LHCN-M2 (cell line): ENCODE measurements at places on chromosomes 6 and 20. TPM values are rescaled to one million over a fixed set of nuclear protein-coding genes. Genes with fewer than 3 reads are reported as not detected.

Gene APOBEC2
- 0.63 TPM in 1 of 2 replicates, not detected in the other for total RNA-seq

- DNase-seq: no peak
These were observed 509.3 kb downstream of the QKI start for GRCh38 chr6:163923658-163924411.

GRCh38 chr20:4844325-4844724 lies 122.6 kb downstream of the PRND start:
- DNase-seq: no peak

DNA sequence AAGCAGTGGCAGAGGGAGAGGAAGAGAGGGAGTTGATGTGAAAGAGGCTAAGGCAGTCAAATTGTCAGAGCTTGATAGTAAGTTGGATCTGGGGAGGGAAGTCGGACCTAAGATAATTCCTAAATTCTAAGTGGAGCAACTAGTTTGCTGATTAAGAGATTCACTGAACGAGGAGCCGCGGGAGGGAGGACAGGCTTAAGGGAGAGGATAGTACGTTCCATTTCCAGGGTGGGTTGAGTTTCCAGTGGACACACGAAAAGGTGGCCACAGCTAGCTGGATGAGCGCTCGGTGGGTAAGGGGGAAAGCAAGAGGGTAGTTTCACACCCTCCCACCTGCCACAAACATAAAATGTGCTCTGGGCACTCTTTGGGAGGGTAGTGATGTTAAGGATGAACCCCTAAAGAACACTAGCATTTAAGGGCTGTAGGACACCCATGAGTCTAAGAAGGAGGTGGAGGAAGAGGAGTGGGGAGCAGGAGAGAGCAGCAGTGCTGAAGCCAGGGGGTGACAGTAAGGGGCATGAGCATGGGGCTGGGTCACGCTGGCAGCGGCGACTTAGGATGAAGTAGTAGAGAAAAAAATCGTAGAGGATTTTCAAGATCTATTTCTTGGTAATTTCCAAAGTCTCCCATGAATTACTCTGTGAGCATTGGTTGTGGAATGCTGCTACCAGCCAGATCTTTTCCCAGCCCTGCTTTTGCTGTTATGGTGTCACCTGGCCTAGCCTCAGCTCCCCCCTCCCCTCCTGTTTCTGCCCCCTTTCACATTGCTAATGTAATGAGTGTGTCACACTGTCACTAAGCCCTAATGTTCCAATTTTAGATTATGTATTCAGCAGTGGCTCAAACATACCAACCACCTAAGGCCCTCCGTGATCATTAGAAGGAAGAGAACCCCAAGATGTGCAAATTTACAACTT lies 21.4 kb downstream of the ACTR5 start:
- no peak for DNase-seq

DNA sequence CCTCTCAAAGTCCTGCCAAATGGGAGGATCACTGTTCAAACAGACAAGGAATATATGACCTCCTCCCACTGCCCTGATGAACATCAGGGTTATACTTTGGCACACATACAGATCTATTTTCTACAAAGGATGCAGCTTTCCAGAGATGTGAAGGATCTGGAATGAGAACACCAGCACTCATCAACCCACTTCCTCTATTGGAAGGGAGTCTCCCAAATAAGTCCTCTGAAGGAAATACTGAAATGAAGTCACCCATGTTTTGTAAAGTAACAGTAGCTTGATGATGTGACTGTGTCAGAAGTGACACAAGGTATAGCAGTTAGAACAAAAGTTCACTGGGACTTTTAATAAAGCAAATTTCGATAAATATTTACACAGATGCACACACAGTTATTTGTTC lies 104.9 kb downstream of the OGFRL1 start:
- DNase-seq: peak; percentile 70

Gene EYS
- total RNA-seq: 0.26 and 0.98 TPM in 2 replicates

Gene NAA20
- total RNA-seq: 39.1 and 59.8 TPM in 2 replicates

DNA sequence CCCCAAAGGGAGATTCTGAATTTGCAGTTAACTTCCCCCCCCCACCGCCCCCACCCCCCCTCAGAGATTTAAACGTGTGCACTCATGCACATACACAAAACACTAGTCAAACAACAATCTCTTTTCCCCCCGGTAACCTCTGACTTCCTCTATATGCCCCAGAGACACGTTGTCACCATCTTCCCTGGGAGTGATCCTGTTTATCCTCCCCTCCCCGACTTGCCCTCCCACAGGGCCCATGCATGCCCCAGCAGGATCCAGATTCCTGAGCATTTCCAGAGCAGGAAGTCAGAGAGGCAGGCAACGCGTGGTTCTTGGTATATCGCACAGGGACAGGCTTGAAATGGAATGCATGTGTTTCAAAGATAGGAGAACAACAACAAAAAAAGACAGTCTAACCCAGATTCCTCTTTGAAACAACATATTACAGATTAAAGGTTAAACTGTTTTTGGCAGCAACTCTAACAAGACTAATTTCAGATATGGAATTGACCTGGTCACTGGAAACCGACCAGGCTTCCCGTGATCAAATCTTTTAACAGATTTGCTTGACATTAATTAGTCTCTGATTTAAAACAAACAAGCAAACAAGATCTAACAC lies 1.3 kb downstream of the BLCAP start:
- DNase-seq: peak; percentile 67

GRCh38 chr20:6583134-6583738 lies 184.2 kb upstream of the BMP2 start:
- DNase-seq: peak; percentile 70

GRCh38 chr6:145838305-145838704 lies 23.7 kb upstream of the FBXO30 start:
- DNase-seq: no peak

GRCh38 chr6:36848658-36849441 lies 9.6 kb upstream of the CPNE5 start:
- DNase-seq: no peak

DNA sequence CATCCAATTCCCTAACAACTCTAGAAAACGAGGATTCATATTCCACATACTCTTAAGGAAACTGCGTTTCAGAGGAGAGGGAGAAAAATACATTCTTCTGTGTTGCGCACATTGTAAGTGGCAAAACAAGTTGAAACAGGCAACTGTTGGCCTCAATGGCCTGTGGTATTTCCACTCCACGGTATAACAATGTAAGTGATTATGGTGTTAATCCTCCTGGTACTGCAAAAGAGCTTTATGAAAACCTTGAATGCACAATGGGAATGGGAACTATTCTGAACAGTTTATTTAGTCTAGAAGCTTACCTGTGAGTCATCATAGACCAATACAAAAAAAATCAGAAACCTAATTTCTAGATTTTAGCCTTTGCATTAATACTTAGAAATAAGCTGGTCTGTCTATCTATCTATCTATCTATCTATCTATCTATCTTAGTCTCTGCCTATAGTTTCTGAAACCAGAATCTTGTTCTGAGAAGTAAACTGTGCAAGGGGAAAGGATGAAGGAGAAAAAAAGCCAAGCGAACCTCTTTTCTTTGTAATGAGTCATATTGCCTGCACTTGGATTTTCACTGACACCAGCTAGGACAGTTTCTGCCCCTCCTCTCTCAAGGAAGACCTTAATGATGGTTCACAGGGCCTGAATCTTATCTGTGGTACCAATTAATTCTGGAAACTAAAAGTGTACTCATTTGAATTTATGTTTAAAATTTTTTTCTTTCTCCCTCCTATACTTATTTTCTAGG lies 101.5 kb downstream of the RNF144B start:
- DNase-seq: peak; percentile 4

DNA sequence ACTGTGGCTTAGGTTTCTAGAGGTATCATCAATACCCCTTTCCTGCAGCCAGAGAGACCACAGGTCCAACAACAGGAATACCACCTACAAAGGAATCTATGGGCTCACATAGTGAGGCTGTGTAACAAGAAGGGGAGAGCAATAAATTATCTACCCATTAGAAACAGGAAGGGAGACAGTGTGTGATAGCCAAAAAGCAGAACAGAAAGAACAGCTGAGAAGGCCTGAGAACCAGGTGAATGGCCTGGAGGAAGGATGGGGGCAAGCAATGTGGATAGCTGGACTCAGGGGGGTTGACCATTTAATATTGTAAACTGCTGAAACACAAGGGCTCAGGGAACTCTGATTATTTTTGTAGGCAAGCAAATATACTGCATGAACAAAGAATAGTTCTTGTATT lies 628.2 kb downstream of the COL12A1 start:
- DNase-seq: no peak

DNA sequence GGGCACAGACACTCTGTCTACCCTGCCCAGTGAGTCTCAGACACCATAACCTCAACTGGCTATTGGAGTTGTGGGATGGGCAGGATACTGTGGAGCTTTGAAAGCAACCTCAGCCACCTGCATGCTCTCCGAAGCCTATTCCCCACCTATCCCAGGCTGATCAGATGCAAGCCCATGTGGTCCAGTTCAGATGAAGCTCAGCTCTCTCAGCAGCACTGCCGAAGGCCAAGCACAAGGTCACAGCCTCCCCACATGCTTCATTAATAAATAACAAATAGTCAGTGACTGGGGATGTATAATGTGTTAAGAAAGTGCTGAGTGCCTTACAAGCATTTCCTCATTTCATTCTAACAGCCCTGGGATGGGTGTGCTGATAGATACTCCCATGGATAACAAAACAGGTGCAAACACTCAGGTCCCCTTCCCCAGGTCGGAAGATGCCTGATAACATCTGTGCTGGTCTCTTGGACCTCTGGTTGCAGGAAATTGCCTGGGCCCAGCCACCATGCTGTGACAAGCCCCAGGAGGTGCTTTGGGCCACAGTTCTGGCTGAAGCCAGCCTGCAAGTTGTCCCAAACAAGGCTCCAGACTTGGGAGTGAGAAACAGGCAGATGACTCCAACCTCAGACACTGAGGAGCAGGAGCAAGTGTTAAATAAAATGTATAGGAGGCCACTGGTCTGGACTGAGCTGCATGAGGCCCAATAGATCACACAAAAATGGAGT lies 3.7 kb downstream of the ACSS1 start:
- no peak for DNase-seq

Gene ZKSCAN8
- total RNA-seq: 12.6 and 15.0 TPM in 2 replicates

Gene GPR6
- not detected in 2 replicates for total RNA-seq

DNA sequence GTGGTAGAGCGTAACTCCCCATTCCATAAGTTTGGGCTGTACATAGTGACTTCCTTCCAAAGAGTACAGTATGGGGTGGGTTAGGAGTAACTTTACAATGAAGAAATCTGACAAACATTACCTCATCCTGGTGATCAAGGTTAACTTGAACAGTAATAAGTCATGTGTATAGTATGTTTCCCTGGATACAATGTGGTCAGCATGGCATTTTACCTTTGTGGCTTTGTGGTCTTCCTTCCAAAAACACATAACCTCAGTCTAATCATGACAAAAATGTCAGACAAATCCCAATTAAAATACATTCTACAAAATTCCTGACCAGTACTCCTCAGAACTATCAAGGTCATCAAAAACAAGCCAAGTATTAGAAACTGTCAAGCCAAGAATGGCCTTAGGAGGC lies 225.1 kb downstream of the UBE3D start:
- no peak for DNase-seq

Gene SDCBP2
- total RNA-seq: 1.5 and 2.9 TPM in 2 replicates

Gene NFS1
- 23.0 and 32.4 TPM in 2 replicates for total RNA-seq

GRCh38 chr6:42520786-42521607 lies 42.8 kb upstream of the UBR2 start:
- DNase-seq: peak; percentile 72

Gene ULBP1
- total RNA-seq: 0.13 and 0.29 TPM in 2 replicates

- DNase-seq: no peak
These were observed 192.9 kb downstream of the SYNDIG1 start for GRCh38 chr20:24662322-24662721.

GRCh38 chr6:16713597-16713996 lies 47.7 kb downstream of the ATXN1 start:
- DNase-seq: no peak

Gene BPIFA1
- not detected in 2 replicates for total RNA-seq

DNA sequence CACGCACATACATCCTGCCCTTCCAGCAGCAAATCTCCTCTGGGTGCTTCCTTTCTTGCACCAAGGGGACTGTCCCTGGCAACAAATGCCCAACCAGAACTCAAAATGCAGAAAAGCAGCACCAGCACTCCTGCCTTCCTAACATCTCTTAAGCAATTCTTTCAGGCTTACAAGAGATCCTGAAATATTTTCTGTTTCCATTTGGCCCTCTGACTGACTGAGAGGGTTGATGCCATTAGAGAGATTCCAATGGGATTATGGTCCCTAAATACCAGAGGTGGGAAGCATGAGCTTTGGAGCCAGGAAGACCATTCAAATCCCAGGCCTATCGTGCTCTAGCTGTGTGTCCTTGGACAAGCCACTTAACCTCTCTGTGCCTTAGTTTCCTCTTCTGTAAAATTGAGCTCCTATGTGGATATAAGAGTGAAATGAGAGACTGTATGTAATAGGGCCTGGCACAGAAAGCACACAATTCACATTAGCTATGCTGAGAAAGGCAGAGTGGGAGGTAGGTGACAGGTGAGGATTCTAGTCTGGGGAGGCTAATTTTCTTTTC lies 56.8 kb downstream of the PRDM1 start:
- no peak for DNase-seq

DNA sequence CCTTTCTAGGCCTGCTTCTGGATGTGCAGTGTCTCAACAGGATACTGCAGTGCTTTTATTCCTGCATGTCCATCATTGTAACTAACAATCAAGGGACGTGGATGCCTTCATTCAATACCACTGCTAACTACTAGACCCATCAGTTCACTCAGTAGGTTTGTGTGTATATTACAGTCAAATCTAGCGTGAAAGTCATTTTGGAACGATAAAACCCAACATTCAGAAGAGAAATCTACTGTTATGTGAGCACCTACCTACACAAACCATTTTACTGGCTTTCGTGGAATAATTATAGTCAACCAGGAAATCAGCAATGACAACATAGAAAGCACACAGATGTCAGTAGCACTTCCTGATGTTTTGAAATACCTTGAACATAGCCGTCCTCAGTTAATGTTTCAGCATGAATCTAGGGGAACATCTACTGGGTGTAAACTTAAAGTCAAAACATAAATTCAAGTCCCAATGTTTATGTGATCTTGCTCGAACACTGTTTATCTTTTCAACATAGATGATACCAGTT lies 270.6 kb downstream of the FARS2 start:
- no peak for DNase-seq

- DNase-seq: peak; percentile 78
These were observed 38.6 kb downstream of the GHRH start for GRCh38 chr20:37223053-37223452.

Gene KIF6
- total RNA-seq: not detected in 2 replicates

DNA sequence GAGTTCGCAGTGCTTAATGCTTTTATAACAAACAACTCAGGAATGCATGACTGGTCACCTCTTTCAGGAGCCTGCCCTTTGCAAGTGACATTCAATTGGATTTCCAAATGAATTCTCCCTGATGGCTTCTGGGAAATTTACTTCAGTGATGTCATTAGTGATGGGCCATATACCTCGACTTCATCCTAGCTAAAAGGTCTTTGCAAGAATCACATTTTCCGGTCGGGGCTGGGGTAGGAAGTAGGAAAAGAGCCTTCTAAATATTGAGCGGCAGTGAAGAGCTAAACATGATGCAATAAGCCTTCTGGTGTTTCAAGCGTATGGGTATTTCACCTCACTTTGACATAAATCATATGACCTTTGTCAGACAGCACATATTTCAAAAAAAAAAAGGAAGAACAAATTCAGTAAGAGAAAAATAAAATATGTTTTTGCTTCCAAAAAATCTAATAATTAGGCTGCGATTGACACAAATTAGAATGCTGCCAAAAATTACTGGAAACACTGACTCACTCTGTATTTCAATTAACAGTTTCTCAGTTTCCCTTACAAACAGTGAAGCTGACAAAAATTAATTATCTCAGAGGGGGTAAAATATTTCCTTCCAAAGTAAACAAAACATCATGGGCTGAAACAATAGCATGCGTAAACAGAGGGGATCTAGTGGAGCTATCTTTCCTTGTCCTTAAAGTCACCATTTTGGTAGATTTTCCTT lies 39.8 kb downstream of the ADTRP start:
- DNase-seq: no peak
